ENCODE measurements at places on chromosomes 5 and 9. TPM values are rescaled to one million over a fixed set of nuclear protein-coding genes. Genes with fewer than 3 reads are reported as not detected.

Gene CBY3
- not detected for total RNA-seq

GRCh38 chr9:121201045-121201737 lies 478 bp downstream of the RAB14 start:
- peak; percentile 78 for DNase-seq

- no peak for DNase-seq
Measured at GRCh38 chr9:107833295-107833694, 343.7 kb upstream of the KLF4 start.

DNA sequence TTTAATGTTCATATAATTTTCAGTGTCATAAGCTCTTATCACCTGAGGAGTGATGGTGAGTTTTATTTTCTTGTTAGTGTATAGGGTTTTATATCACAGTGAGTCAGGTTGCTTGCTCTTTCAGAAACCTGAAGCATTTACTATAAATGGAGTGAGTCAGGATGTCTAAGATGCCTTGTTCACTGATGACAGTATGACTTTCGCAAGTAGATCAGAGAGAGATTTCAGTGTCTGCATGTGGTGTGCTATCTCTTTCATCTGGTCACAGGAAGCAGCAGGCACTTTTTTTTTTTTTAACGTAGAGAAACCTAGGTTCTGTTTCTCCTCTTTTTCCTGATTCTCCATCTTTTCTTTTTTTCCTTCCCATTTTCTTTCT lies 237.1 kb downstream of the DMRTA1 start:
- DNase-seq: no peak

- no peak for DNase-seq
Measured at GRCh38 chr5:139859013-139859412, 63.4 kb downstream of the PSD2 start.
